ENCODE measurements at places on chromosomes 7 and 10.

DNA sequence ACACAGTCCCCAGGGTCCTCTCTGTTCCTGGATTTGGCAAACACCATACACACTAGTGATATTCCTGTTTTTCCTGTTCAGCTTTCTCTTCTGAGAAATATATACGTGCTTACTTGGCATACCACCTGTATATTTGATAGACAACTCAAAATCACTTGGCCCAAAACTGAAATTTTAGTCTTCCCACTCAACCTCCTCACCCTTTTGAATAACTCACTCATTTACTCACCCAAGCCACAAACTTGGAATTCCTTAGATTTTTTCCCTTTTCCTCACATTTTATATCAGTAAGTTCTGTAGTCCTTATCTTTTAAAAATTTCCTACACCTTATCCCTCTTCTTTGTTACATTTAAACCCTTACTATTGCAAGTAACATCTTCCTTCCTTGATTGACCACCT is 143.4 kb downstream of the PPP1R3A start:
- DNase-seq = no peak

GRCh38 chr10:127935071-127935561 is 28.2 kb downstream of the PTPRE start:
- no peak for DNase-seq

GRCh38 chr7:130921391-130922180 is 187.6 kb upstream of the KLF14 start:
- DNase-seq = no peak

- DNase-seq = no peak
Observed at GRCh38 chr7:17942231-17942630, 1.9 kb upstream of the SNX13 start.

DNA sequence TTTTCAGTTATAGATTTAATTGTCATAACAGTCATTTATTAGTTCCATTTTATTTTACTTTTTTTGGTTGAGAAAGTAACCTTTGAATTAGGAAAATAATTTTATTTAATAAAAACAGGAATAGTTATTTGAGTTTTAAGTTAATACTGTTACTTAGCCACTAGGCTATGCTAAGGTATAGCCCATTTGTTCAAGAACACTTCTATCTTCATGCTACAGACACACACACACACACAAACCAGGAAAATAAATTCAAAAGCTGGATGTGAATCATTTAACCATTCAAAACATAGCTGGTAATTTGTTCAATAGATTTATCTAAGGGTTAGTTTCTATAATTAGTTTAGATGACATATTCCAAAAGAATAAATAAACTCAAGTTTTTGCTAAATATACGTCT is 148.4 kb downstream of the RNF133 start:
- DNase-seq = no peak

GRCh38 chr10:86391986-86392722 is 25.6 kb upstream of the GRID1 start:
- no peak for DNase-seq

- DNase-seq = no peak
Observed at GRCh38 chr7:157528785-157529341, 192.1 kb downstream of the DNAJB6 start.

DNA sequence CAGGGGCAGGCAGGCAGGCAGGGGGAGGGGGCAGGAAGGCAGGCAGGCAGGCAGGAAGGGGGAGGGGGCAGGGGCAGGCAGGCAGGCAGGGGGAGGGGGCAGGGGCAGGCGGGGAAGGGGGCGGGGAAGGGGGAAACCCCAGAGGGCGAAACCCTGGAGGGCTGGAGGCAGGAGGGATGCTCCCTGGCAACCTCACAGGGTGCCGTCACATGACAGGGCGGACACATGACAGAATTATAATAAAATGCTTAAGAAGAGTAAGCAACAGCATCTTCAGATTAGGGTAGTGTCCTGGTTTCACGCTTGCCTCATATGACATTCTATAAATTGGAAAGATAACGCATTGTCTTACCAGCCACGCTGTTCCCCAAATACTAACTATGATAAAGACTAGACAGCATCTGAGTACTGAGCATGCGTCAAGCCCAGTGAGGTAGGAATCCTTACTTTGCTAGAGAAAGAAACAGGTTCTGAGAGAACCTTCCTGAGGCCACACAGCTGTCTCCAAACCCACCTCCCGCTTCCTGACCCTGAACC is 131.6 kb downstream of the DIP2C start:
- DNase-seq = no peak

DNA sequence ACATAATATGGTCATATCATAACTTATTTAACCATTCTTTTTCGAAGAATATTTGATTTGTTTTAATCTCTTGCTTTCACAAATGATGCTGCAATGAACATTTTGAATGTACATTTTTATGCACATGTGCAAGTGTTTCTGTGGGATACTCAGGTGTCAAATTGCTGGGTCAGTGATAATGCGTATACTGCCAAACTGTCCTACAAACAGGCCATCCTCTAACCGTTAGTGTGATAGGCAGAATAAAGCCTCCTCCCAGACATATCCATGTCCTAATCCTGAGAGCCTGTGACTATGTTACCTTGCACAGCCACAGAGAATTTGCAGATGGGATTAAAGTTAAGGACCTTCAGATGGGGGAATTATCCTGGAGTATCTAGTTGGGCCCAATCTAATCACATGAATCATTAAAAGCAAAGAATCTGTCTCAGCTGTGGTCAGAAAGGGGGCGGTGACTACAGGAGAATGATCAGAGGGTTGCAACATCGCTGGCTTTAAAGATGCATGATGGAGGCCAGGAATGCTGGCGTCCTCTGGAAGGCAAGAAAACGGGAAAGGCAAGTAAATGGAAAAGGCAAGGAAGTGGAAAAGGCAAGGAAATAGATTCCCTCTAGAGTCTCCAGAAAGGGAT is 46.7 kb downstream of the FZD1 start:
- DNase-seq = no peak

- no peak for DNase-seq
Observed at GRCh38 chr10:22690158-22690557, 24.2 kb downstream of the PIP4K2A start.

- DNase-seq = no peak
Observed at GRCh38 chr7:38628630-38629385, 2.4 kb downstream of the AMPH start.

GRCh38 chr7:39386718-39387117 is 179.5 kb upstream of the YAE1 start:
- no peak for DNase-seq

- DNase-seq = no peak
Observed at GRCh38 chr7:87961754-87962153, 27.7 kb downstream of the ADAM22 start.

- peak; percentile 24 for DNase-seq
Observed at GRCh38 chr10:59362144-59362958, at the start of gene FAM13C. FAM13C (minus strand) TSS chr10:59362549; CDS start chr10:59362460, 89 bp downstream.

DNA sequence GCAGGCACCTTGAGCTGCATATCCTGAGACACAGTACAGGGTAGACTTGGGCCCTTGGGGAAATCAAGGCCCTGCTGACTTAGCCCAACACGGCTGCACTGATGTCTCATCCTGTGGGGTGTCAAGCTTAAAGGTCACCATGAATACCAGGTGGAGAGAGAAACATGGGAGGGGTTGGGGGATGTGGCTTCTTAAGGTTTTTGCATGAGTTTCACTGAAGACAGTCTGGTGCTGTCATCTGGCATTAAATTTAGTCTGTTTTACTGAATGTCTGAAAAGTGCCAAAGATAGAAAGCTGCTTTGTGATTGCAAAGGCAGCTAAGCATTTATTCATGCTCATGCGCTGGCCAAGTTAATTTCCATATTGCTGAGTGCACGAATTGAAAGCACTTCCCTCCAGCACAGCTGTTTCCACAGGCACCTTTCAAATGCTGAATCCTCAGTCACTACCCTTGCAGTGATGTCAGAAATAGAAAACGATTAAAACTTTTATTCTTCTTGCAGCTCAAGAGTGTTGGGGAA is 102.1 kb downstream of the OSBPL3 start:
- no peak for DNase-seq

DNA sequence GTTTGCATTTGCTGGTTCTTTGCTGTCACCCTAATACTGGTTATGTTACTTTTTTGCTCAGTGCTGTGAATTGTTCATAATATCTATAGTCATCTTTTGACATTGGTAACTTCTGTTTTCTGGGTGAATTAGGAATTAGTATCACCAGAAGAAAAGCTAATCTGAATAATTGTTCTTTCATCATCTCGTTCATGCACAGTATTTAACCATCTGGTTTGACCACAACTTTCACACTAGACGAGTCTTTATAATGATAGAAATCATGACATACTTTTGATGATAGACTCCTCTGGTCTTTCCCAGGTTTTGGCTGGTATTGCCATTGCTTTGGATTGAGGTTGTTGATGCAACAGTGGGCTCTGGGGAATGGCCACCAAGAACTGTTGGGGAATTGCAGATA is 25.1 kb downstream of the SGPL1 start:
- DNase-seq = no peak

DNA sequence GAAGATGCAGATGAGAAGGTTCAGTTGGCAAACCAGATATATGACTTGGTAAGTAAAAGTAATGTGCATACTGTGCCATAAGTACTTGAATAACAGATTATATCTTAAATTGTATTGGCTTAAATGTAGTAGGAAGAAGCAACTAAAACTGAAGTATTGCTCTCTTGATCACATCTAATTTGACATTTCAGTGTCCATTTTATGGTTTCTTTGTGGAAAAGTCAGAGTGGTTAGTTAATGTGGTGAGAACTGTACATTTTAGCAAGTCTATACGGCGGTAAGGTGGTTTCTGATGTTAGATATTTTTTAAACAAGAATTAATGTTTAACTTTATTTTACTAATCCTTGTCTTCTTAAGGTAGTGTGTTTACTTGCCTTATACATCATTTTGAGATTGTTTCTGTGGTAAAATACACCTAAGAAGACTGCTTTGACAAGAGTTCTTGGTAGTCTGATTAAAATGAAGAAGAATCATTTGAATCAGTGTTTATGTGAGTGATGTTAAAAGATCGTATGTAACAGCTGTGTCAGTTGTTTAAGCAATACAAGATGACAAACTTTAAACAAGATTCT is 5.1 kb downstream of the ING3 start:
- peak; percentile 69 for DNase-seq

DNA sequence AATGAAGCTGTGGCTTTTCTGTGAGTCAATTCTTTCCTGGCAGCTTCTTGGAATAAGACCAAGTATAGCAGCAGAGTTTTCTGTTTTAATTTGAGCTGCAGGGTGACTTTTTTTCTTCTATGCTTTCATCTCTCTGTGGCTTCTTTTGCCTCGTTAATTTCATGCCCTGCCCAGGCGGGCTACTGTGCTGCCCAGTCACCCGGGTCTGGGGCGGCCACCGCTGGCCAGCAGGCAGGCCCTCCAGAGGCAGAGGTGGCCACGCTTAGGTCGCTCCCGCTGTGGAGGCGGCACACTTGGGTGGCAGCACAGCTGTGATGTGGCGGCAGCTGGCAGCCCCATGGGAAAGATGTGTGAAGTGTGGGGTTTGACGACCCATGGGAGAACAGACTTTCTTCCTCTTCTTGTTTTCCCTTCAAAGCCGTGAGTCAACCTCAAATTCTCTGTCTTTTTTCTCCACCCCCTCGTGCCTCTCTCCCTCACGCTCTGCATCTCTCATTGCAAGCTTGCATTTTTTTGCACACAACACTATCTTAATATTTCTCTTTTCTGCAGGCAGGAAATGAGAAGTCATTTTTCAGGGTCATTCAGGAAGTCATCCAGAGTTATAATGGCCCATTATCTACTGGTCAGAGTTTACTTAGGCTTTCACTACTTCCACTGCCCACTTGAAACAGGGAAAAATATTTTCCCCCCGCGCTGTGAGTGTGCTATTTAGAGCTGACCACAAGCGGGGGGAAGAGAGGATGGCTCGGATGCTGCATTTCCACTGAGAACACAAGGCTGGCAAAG is 67.8 kb downstream of the EGFR start:
- DNase-seq = peak; percentile 20

- no peak for DNase-seq
Observed at GRCh38 chr7:101166909-101167644, 1.7 kb upstream of the VGF start.

DNA sequence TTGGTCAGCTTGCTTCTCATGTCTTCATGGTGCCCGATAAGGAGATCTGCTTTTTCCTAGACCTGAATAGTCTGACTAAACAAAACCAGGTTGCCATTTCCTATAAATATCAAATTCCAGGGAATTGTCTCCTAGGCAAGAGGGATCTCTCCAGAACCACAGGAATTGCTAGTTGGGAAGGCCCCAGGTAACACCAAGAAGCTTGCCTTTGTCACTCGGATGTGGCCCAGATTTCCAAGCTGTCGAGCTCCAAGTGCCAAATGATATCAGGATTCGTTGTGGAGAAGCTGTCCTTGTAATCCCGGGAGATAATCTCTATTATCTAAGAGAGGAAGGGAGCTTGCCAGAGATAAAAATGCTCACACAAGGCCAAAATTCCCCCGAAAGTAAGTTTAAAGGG is 1288.5 kb upstream of the AUTS2 start:
- DNase-seq = no peak

- DNase-seq = peak; percentile 20
Observed at GRCh38 chr7:20172736-20173334, 44.3 kb downstream of the MACC1 start.

DNA sequence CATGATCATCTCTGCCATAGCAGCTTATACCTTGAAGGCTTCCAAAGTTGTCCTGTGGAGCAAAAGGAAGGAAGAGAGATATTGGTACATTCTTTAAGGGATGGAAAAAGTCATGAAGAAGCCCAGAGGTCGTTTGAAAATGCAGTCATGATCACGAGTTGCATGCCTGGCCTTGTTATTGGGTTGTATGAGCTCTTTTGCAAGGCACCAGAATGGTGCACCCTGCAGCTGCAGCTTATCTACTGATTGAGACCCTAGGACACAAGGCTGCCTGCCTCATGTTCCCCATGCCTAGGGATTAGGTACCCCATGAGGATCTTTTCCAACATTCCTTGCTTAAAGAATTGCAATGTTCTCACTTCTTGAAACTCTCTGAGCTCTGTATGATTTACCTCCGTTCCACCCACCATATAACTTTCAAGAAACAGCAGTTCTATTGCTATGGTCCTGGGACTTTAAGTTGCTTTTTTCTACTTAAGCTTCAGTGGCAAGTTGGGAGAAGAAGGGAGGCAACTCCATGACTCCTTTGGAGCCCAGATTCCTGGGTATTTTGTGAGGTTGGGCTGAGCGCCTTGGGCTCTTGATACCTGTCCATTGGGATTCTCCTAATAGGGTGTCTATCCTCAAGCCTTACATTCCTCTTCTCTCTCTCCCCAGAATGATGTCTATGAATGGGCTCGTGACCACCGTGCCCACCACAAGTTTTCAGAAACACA is 6.9 kb downstream of the SCD start:
- DNase-seq = no peak

DNA sequence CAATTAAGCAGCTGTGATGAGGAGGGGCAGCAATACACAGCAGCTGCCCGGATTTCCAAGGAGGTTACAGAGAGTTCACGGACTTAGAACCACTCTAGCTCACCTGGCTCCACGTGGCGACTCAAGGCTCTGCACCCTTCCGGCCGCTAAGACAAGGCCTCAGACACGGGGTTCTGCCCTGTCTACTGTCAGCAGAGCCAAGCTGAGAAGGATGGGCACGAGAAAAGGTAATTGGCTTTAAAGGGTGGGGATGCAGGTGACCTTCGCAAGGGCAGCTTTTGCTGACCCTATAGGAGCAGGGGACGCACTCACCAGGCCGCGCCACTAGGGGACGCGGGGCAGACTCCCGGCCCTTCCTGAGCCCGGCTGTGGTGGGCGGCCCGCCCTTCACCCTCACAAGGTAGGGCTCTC is 152.4 kb downstream of the KIF20B start:
- no peak for DNase-seq

GRCh38 chr10:22667093-22667480 is 47.3 kb downstream of the PIP4K2A start:
- no peak for DNase-seq

Measured in activated CD4-positive, alpha-beta T cell treated with anti-CD3 and anti-CD28 coated beads, Interleukin-10, Interleukin-2, amounts not matched to agents 100 ng/mL and 50 ng/mL, durations not matched to agents 16 hours and 8 hours (primary cell).